C1 segment of cervical spinal cord (tissue), 14 donors: ENCODE measurements at places on chromosomes 1 and 21.

GRCh38 chr21:37833301-37833700 is 83.0 kb downstream of the KCNJ6 start:
- no peak for DNase-seq

- DNase-seq: no peak
Observed at GRCh38 chr1:54188291-54188690, 11.5 kb downstream of the CYB5RL start.

DNA sequence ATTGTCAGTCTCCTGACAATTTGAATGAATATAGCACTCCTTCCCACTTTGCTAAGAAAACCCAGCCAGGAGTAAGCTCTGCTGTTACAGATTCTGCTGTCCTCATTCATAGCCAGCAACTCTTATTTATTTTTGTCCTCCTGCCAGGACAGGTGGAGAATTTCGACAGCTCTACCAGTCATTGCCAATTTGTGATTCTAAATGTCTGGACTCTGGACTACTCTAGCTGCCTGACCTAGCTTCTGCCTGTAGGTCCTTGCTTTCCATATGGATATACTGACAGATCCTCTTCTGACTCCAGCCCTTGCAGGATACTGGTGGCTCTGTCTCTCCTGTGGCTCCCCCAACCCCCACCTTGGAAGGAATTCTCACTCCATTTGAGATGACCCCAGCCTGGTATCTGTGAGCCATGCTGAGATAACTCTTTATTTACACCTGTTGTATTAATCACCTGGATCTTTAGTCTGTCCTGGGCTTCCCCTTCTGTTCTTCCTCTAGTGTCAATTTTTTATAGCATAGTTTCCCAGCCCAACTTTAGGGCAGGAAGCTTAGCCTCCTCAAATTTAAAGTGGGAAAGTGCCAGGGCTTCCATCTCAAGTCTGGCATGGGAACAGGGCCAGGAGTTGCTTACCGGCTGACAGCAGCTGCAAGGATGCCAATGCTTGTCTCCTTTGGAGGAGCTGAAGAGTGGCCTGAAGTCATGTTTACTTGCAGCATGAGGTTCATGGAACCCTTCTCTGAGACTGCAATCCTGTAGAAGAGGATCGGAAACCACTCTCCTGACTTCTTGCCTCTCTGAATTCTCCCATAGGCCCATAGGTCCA is 6.7 kb downstream of the PM20D1 start:
- DNase-seq: no peak

DNA sequence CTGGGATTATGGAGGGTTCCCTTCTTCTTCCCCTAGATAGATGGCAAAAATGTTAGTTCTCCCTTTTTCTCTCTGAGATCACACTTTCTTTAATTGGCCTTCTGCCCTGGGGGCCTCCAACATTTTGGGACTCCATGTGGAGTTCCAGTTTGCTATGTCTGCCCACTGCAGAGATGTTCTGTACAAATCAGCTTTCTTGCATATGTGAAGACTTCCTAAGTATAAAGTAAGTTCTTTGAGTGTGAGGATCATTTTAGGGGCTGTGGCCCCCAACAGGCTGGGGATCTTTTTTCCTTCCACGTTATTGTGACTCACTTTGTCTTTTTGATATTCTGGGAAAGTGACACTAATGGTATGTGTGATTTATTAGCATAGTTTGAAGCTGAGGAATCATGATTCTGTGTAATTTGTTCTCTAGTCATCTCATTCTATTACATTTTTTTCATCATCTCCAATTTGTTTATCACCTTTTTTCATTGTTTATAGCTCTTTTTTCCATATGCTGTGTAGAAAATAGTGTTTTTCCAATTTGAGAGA is 48.2 kb downstream of the HHAT start:
- DNase-seq: no peak

DNA sequence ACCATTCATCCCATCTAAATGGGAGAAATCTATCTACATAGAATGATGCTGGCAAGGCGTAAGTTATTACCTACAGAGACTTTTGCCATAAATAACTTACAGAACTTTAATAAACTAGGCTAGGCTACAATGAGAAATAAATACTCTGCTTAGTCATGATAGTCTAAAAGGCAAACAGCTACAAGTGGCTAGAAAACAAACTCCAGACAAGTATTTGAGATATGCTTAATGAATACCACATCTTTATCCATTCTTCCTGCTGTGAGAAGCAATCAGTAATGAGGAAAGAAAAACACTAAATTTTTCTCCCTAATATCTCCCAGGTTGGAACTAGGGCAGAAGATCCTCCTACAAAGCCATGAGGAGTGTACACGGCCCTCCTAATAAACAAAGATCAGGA is 187.0 kb upstream of the OLFM3 start:
- no peak for DNase-seq

- DNase-seq: no peak
Observed at GRCh38 chr21:33937931-33938339, 22.3 kb upstream of the ATP5PO start.

DNA sequence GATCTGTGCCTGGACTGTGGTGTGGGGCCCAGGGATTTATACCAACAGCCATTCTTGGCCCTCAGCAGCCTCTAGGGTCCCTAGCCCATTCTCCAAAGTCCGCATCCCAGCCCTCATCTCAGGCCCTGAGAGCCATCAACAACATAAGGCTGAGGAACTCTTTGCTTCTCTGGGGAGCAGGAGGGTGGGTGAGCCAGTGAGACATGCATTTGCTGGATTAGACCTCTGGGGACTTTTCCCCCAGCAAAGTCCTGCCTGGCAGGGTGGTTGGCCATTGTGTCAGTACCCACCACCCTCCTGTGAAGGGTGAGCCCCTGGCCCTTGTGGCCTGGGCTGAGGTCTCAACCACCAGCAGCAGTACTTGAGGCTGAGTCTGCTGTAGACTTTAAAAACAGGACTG is 24.2 kb upstream of the FAM20B start:
- DNase-seq: no peak

GRCh38 chr1:68384872-68385411 is 64.8 kb downstream of the RPE65 start:
- no peak for DNase-seq

GRCh38 chr1:173954179-173954578 is 37.1 kb upstream of the SERPINC1 start:
- no peak for DNase-seq

- no peak for DNase-seq
Observed at GRCh38 chr1:19357299-19357986, 45.3 kb downstream of the SLC66A1 start.

GRCh38 chr1:160625725-160626498 is 20.9 kb downstream of the SLAMF1 start:
- DNase-seq: no peak
